ENCODE measurements at places on chromosomes 12 and 14.

DNA sequence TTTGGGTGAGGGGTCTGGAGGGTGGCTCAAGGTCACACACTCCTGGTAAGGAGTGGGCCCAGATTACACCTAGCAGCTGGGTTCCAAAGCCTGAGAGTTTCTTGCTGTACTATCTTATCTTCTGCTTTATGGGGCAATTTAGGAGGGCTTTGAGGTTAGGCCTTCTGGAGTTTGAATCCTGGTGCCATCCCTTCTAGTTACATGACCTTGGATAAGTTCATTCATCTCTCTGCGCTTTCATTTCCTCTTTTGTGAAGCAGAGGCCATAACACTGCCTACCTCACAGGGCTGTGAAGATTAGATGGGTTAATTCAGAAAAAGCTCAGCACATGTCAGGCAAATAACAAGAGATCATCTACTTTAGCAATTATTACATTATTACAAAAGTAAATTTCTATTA is 7.4 kb upstream of the KRT77 start:
- no peak for DNase-seq

- DNase-seq: no peak
Measured at GRCh38 chr14:100286484-100287191, 19.6 kb downstream of the SLC25A29 start.

GRCh38 chr12:132477703-132478432 is 12.1 kb upstream of the FBRSL1 start:
- DNase-seq: no peak

- no peak for DNase-seq
Measured at GRCh38 chr14:78242086-78242485, 71.9 kb downstream of the NRXN3 start.

DNA sequence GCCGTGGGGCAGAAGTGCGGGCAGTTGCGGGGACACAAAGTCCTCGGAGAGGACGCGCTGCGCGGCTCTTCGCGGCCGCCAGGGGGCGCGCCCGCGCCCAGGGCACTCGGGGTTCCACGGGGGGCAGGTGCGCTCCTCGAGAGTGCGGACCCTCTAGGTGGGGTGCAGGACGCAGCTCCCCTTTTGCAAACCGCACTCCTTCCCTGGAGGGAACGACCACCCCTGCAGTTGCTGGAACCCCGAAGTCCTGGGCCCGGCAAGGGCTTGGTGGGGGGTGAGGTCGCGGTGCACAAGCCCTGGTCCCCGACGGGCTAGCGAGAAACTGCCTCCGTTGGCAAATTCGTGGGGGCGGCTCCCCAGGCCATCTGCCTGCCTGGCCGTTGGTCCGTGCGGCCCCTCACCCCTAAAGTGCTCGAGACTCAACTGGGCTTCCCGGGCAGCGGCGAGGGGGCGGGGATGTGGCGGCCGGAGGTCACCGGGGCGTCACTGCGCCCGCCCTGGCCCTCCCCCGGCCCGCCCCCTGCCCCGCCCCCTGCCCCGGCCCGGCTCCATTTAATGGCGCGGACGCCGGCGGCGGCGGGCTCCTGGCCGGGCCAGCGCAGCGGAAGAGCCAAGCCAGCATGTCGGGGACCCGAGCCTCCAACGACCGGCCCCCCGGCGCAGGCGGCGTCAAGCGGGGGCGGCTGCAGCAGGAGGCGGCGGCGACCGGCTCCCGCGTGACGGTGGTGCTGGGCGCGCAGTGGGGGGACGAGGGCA is at the start of gene ADSS1:
Gene ADSS1, plus strand, starts transcription at position 579 of the 756 bp plus-strand sequence. Its CDS starts 42 bp downstream, at position 621.
- DNase-seq: peak; percentile 62

GRCh38 chr12:42761086-42761485 is 171.5 kb upstream of the PRICKLE1 start:
- no peak for DNase-seq

DNA sequence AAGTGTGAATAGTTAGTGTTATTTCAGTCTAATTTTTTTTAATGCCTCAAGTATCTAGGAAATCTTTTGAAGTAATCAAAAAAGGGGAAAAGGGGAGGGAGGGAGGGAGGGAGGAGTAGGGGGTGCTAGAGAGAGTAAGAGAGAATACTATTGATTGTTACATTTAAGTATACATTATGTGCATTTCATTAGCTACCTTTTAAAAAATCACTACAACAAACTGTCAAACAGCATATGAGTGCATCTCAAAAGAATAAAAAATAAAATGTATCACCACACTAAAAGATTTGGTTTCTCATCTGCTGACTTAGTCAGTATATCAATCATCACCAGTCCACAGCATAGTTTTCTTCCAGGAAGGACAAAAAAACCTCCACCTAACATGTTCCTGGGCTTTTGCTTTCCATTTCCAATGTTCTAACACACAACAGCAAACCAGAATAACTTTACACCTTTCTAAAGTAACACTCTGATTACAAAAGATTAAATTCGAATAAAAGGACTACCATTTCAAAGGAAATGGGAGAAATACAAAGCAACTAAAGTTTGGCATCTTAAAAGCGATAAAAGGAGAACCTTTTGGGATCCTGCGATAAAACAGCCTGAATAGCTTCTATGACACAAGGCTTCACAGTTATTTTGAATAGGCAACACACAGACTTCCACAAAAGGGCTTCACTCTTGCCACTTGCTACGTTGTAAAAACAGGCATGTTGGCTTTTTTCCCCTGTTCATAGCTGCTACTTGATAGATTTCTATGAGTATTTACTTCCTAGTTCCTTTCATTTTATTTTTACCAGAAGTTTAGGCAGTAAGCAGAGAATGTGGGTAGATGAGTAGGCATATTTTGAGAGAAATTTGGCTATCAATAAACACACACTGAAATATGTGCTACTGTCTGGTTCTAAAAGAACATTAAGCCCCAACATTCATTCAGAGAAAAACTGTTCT is 160.9 kb downstream of the EPS8 start:
- peak; percentile 48 for DNase-seq

DNA sequence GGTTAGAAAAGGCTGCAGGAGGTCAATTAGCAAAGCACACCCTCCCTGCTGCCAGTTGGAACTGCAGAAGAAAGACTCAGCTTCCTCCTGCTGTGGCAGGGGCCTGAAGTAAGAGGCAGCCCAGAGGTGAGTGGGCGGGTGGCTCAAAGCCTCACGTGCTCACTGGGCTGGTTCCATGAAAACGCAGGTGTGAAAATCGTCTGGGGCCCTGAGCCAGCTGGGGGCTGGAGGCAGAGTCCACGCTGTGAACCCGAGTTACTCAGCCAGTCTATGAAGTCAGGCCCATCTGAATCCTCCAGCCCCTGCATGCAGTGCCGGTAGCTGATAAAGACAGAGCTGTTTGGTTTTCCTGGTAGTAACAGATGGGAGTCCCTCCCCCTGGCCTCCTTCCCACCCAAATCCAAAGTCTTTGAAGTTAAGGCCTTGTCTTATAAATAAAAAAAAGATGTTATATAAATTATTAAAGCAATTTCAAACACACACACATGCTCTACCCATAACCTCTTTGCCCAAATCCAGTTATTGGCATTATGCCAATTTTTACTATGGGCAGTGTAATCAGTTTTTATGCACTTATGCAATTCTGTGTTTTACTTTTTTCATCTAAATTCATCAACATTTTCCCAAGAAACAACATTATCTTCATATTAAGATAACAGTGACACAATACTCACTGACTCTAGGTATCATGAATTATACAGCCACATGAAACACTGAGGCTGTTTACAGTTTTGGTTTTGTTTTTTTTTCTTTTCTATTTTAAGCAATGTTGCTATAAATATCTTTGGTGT is 57.9 kb upstream of the PNMA1 start:
- peak; percentile 95 for DNase-seq

DNA sequence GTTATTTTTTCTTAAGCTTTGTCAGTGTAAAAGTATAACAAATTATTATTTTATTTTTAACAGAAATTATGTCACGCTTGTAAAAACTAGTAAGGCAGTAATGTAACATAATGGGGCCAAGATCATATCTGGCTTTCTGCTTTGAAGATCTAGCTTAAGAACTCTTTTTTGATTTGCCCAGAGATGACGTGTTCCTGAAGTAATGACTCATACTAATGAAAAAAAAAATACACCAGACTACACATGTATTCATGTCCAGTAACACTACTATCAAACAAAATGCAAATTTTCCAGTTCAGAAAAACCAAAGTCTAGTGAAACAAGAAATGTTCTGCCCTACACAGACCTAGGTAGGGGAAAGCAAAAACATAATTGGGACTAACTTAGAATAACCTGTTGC is 432.2 kb upstream of the ATXN7L3B start:
- no peak for DNase-seq

DNA sequence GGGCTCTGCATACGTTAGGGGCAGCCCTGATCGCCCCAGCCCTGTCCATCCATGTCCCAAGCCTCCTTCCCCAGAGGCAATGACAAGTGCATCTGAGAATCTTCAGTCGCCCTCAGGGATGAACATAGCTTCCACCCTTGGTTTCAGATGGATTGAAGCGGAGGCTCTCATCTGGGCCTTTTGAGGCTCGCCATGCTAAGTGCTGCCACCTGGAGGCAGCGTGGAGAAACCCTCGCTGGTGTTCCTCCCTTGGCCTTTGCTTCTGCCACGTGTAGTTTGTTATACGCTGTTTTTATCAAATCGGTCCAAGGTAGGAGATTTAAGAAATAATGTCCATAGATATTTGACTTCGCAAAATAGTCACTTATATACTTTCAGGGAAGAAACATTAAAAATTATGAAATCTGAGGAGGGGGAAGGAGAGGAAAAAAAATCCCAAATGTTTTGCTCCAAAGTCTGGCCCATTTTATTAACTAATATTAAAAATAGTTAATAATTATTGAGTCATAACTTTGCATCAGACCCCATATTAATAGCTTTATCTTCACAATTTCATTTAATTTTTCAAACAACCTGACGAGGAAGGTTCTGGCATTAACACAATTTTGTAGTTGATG is 28.8 kb upstream of the LRRC10 start:
- DNase-seq: peak; percentile 87

DNA sequence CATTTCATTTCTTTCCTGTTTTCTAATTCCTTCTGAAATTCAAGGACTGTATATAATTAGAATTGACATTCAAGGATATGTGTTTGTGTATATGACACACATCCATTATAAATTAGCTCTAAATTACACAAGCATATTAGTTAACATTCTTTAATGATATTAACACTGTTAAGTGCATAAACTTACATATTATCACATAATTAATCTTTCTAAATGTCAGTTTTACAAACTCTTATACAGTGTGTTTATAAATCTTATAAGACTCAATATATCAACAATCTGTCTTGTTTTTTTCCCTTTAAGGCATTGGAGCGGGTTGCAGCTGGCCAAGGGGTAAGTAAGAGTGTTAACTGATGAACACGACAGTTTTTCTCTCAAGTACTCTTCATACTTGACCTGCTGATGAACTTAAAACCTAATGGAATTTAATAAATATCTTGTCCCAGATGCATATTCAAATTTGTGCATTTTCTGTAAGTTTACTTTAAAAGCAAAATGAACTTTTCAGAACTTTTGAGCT is 76.1 kb downstream of the METTL25 start:
- DNase-seq: no peak

DNA sequence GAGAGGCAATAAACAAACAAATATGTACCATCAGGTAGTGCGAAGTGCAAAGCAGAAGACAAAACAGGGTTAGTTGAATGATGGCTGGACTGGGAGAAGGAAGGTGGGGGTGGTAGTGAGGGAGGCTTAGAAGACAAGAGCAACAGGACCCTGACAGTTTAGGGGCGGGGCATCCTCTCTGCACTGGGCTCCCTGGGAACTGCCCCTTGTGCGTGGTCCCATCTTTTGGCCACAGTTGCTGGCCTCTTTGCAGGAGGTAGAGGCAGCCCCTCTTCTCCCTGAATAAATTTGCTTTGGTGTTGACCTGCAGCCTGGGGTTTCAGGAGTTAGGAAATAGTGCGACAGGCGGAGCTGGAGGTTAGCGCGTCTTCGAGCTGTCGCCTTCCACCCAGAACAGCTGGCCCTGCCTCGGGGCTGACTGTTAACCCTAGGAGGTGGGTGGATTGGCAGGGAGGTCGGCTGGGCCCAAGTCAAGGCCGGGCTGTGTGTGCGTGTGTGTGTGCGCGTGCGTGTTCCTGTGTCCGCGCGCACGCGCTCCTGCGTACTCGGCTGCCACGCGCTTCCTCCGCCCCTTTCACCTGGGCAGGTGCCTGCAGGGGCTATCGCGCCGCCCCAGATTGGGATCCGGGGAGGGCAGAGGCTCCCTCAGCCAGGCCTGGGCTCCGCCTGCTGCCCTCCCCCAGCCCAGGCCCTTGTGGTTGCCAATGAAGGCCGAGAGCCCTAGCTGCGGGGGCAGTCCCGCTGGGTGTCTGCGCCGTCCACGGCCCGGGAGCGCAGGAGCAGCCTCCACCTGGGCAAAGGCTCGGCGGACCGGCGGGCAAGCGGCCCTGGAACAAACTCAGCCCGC is 180.8 kb downstream of the ADCK1 start:
- DNase-seq: peak; percentile 47

GRCh38 chr12:67358781-67359338 is 89.7 kb downstream of the CAND1 start:
- DNase-seq: peak; percentile 5

GRCh38 chr14:101251812-101252442 is 309.4 kb upstream of the DIO3 start:
- no peak for DNase-seq

DNA sequence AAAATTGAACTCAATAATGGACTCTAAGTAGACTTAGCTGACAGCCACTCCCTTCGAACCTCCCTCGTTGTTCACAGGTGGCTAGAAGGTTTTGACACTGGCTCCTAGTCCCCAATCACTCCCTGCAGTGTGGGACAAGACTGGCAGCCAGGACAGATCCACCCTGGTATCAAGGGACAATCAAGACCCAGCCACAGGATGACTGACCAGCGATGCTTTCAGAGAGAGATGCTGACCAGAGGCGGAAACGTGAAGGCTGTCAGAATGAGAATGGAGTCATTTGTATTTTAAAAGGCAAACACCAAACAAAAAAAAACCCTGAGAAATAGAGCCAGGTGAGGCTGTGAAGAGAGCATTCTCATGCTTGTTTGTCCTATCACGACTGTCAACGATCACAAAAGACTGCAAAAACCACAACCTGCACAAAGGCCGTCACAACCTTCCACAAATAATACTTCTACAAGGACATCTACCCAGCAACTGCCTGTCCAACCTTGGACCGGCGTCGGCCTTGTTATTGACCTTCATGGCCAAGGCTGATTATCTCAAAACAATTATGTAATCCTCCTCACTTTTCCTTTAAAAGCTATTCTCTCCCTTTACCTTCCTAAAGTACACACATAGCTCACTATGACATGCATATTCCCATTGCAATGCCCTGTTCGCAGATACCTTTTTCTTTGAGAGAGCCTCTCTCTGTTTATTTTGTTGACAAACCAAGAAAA is 13.2 kb downstream of the EIF5 start:
- DNase-seq: no peak

- DNase-seq: no peak
Measured at GRCh38 chr12:94571556-94571955, 78.8 kb downstream of the TMCC3 start.

GRCh38 chr14:77406718-77407117 is 16.6 kb downstream of the NOXRED1 start:
- peak; percentile 72 for DNase-seq

DNA sequence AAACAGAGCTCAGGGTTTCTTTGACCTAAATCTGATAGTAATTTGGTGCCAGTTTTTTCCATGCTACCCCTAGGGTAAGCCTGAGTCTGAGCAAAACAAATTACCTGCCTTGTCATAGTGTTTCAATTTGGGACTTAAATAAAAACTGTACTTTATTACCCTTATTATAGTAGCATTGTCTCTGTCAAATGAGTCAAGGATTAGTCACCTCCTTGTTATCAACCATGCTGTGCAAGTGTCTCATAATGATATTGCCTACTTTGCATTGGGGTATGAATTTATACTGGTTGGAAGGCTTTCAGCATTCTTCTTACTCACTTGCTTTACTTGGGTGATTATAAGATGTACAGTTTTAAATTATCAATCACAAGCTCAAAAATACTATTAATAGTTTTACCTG is 380.0 kb downstream of the LRFN5 start:
- no peak for DNase-seq

Measured in hematopoietic multipotent progenitor cell treated with erythropoietin and hydrocortisone succinate and interleukin-3 and kit ligand, for 6 days (in vitro differentiated cells).